Memory B cell (primary cell): ENCODE measurements at places on chromosomes 12 and 14.

GRCh38 chr12:114152890-114153289 is 186.8 kb upstream of the RBM19 start:
- no peak for DNase-seq

- no peak for DNase-seq
Measured at GRCh38 chr14:66746316-66747006, 238.5 kb downstream of the GPHN start.

DNA sequence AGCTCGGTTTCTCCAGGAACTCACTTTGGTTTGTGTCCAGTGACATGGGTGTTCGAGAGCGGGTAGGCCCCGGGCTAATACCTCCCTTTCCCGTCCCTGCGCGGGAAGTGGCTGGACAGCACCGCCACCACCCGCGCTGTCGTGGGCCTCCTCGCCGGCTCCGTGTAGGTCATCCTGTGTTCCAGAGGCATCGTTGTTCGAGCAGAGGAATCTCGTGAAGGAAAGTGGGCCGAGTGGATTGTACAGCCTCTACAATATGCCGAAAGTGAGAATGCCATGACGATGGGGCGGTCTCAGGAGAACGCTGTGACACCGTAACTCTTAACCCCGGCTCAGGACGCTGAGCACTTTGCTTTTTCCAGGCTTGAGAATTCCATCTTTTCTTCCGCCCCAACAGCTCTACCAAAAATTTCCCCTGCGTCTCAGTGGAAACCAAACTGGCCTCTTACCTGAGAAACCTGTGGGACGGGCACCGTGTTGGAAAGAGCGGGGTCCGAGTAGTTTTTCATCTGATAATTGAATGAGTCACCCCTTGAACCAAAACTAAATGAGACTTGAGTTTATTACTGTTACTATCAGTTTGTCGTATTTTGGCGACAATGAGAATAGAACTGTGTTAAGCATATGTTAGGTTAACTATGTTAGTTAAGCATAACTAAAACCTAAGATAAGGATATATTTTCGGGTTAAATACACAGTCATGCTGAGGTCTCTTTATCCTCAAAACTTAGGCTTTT is 510 bp downstream of the EIF2S1 start:
- no peak for DNase-seq

DNA sequence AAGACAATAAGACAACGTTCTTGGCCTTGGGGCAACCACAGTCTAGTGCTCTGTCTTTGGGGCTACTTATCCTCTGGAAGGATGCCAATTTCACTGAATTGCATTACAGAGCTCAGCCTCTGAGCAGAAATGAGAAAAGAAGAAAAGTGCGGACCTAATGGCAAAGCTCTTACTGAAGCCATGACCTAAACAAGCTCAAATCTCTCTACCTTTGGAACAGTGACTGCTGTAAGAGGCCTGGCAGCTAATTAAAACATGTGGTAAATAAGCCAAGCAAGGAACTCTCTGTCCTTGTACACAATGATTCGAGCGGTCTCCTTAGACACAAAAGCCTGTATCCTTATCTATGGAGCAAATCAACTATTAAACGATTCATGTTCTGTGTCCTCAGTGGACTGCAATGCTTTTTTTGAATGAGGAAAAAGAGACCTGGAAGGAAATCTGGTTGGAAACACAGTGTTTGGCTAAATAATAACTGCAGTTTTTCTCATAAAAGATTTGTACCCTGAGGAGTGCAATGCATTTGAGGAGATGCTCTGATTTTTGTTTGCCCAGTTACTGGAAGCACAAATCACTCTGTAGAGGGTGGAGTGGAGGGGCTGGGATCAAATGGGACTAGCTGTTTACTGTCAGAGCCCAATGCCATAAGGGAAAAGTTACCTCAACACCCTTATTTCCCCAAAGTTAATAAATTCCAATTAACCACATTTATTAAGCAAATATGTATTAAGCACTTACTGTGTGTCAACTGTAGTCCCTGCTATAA is 113.9 kb downstream of the NDUFA12 start:
- no peak for DNase-seq

DNA sequence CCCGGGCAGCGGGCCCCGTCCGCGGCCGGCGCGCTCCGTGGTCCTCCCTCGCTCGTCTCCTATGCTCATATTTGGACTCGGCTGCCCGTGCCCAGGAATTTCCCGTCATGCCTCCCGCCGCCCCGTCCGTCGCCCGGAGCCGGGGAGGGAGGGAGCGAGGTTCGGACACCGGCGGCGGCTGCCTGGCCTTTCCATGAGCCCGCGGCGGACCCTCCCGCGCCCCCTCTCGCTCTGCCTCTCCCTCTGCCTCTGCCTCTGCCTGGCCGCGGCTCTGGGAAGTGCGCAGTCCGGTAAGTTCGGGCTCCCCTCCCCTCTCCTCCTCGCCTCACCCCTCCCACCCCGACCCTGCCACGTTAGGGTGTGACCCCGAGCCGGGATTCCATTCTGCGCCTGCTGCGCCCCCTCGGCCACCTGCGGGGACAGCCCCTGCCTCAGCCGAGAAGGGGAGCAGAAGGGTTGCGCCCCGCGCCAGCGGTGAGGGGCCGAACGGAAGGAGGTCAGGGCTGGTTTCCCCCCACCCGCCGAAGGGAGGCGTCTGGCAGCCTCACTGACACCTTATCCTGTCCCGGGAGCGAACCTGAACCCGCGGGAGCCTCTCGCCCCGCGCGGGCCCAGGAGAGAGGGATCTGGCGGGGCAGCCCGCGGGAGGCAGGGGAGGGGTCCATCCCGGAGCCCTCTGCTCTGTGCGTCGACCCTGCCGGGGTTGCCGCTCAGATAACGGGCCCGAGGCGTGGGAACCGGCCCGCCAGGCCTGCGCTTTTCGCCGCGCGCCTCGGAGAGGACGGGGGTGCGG is at the start of gene MSRB3:
Gene MSRB3 (plus strand): TSS at position 108 of the 793 bp plus-strand sequence. CDS start 29,897 bp downstream, outside the sequence.
- peak; percentile 22 for DNase-seq

GRCh38 chr14:84453307-84453950 is 1076.5 kb upstream of the FLRT2 start:
- DNase-seq, result no peak

GRCh38 chr14:105929327-105930081 is 403.1 kb downstream of the TMEM121 start:
- DNase-seq, result no peak

- DNase-seq, result no peak
Measured at GRCh38 chr12:64744422-64745258, 14.6 kb downstream of the GNS start.

DNA sequence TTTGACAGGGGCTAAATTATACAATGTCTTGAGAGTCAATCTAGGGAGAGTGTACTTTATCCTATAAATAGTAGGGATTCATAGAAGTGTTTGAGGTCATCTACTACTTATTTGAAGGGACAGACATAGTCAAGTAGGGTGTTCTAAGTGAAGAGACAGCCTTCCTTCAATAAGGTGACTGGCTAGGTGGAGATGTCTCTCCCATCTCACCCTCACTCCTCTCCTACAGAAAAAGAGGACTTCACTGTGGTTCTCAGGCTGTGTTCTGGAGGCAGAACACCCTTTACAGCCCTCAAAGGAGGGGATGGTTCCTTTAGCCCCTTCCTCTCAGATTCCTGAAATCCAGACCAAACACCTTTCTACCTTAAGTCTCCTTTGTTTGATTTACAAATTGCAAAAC is 2.8 kb upstream of the NFE2 start:
- no peak for DNase-seq

GRCh38 chr12:49093792-49094159 is 825 bp downstream of the DHH start:
- no peak for DNase-seq

DNA sequence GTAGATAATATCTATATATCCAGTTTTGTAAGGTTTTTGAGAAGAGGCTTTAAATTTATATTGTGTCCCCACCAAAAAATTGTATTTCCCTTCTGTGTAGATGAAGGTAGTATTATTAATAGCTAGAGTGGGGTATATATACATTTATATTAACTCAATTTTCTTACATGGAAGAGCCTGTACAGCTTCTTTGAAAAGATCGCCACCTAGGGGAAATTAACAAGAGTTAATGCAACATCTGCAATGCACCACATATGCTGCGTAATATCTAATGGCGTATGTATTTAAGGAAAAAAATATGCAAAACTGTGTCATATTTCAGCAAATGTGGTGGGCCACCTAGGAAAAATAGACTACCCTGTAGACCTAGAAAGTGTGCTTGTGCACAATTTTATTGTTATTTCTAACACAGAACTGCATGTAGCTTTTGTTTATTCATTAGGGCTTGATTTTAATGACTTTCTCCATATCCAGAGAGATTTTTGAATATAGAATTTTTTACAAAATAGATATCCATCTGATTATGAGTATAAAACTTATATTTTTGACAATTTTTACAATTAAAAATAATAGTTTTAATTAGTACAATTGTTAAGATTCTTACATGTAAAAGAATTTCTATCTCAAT is 14.0 kb downstream of the CCER1 start:
- DNase-seq, result no peak

GRCh38 chr14:60656686-60657455 is 7.6 kb upstream of the SIX1 start:
- peak; percentile 64 for DNase-seq

GRCh38 chr12:117064596-117064995 is 34.6 kb downstream of the TESC start:
- DNase-seq, result no peak

DNA sequence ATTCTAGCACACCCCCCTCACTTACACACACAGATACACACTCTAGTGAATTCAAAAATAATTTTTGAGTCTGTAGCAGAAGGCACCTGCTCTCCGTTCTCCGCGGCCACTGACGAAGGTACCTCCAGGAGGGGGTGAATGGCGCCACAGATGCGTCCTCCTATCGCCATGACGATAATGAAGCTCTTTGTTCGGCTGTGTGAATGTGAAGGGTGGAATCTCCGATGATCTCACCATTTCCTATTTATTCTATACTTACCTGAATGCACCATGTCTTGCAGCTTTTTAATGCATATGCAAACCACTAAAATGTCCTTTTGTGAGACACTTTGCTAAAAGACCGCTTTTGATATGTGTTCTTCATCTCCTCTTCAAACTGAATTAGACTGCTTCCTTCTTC is 162.7 kb downstream of the EGLN3 start:
- DNase-seq, result no peak

- no peak for DNase-seq
Measured at GRCh38 chr12:9208229-9208628, at the start of gene PZP. Gene PZP (minus strand): TSS chr12:9208395. CDS start chr12:9208341, 54 bp downstream.

- DNase-seq, result no peak
Measured at GRCh38 chr12:89384050-89384758, 31.9 kb upstream of the DUSP6 start.

- DNase-seq, result no peak
Measured at GRCh38 chr12:30457621-30458289, 237.9 kb downstream of the IPO8 start.

GRCh38 chr14:67580336-67581171 is 19.5 kb downstream of the PIGH start:
- no peak for DNase-seq

DNA sequence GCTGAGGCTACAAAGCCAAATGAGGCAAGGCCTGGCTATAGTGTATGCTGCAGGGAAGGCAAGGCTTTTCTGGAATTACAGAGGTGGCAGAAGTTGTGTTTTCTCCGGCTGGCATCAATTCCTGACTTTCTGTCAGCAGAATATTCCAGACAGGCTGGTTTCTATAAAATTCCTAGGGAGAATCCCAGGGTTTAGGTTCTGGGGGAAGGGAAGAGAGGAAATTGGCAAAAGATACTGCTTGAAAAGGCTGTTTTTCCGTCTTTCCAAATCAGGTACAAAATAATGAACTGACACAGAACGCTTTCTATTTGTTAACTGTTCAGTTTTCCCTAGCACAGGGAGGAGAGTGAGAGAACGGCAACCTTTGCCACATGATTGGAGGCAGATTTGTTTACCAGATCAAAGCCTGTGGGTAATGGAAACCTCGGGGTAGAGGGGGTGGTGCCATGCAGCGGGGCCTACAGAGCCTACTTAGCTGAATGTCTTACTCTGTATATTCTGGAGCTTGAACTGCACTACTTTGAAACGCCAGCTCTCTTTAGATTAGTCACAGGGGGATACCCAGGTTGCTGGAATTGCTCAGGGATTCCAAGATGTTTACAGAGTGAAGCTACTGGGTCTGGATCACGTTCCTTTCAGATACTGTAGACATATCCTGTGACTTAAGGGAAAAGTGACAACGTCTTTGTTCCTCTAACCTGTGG is 65.8 kb upstream of the DACT1 start:
- no peak for DNase-seq

DNA sequence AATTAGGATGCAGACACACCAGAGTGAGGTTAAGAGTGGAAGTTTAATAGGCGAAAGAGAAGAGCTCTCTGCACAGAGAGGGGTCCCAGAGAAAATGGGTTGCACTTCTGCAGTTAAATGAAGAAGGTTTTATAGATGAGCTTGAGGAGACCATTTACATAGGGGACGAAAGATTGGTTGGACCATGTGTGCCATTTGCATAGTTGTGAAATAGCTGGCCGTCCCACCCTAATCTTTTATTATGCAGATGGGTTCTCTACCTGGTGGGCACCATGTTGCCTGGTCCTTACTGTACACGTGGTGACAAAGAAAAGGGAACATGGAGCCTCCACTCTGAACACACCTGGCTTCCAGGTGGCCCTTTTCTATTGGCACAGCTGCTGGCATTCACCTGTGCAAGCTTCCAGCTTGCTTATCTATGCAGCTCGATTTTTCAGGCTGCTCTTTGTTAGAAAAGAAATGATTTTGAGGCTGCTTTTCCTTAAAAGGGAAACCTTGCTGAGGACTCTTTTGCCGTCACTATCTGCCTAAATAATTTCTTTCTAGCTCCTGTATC is 67.1 kb upstream of the SRSF5 start:
- DNase-seq, result no peak

DNA sequence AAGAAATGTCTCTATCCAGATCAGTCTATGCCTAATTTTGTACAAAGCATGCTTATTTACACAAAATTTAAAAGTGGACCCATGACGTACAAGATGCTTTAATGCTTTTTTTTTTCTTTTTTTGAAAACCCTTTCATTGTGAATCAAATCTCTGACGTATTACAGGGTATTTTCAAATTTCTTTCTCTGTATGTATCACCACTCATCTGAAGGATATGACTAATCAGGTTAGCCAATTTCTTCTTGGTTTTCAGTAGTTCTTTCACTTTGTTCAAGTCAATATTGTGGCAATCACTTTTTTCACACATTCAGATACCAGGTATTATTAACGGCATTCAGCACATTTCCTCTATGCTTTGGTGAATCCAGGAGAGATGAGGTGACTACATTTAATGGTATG is 685.3 kb downstream of the TRHDE start:
- DNase-seq, result no peak

DNA sequence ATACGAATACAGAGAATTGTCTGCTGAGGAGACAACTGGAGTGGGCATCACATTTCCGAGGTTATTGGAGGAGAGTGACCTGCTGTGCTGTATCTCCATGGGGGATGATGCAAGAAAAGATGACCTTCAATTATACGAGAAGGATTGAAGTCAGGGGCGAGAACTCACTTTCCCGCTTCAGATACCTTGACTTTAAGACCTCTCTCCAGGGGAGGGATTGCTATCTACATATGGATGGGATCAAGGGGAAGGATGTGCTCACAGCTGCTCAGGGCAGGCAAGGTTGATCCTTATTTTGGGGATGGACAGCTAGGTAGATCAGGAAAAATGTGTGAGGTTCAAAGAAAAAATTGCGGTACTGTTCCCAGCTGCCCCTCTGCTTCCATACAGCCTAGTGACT is 24.4 kb downstream of the NEUROD4 start:
- no peak for DNase-seq

- no peak for DNase-seq
Measured at GRCh38 chr12:117884161-117884560, 84.6 kb downstream of the KSR2 start.

- no peak for DNase-seq
Measured at GRCh38 chr14:101884934-101885576, 79.3 kb upstream of the DYNC1H1 start.
